Kidney (tissue), 22 donors: ENCODE measurements at places on chromosomes 2 and 18. TPM values are rescaled to one million over a fixed set of nuclear protein-coding genes. Genes with fewer than 3 reads are reported as not detected.

The CERKL gene
- 7.8 TPM for polyA plus RNA-seq

The TMBIM1 gene
- polyA plus RNA-seq: 130 TPM

The RESP18 gene
- not detected for polyA plus RNA-seq

The GALR1 gene
- not detected for polyA plus RNA-seq

The IL1RL1 gene
- 102 TPM for polyA plus RNA-seq
